ENCODE measurements at places on chromosomes 5 and 9.
A peak's percentile ranks its signal among the peaks of the same experiment; 100 is the strongest.

- DNase-seq = no peak
These were observed 2.2 kb upstream of the ERAP1 start for GRCh38 chr5:96809921-96810320.

DNA sequence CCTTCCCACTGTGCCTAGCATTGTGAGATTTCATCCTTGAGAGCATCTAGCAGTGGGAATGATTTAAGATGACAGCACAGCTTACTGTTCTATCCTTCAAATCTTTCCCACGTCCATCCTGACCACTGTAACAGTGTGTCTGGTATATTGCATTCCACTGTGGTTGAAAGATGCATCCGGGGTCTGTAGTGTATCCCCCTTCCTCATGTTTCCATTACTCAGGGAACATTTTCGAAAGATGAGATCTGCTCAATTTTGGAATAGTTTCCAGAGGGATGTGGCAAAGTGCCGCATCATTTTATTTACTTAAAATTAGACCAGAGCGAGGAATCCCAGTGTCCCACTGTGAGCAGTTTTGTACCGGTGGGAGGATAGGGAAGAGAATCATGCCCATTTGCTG lies 407.1 kb upstream of the PAPPA start:
- DNase-seq = peak; percentile 99

- peak; percentile 20 for DNase-seq
These were observed 71.2 kb downstream of the AK8 start for GRCh38 chr9:132806723-132807421.

DNA sequence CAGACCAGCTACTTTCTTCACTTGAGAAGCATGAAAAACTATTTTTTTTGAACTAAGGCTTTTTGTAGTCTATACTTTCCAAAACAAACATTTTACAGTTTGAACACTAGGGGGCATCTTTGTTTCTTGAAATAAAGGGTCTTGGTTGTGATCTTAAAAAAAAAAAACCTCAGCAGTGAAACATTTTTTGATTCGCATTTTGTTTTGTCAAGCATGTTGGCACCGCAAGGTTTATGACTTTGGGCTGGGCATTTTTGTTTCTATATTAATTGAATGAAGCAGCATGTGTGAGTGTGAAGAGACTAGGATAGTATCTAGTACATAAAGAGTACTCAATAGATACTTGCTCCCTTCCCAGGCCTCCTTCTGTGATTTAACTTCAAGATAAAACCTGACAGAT lies 31.6 kb upstream of the ACOT12 start:
- DNase-seq = peak; percentile 56

DNA sequence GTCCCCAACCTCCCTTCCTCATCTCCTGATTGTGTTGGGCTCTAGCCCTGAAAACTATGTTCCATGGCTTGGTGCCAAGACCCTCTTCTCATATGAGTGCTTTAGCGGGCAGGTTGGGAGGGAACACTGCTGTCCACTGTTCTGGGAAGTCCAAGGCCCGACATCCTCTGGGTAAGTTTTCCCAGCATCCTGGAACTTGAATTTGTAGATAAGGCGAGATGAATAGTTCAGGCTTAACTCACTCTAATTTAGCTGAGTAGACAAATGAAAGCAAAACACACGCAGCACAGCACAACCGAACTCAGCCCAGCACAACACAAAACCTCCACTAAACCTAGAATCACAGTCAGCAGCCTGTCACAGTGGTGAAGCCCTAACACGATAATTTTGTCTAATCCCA lies 95.3 kb upstream of the SLC28A3 start:
- DNase-seq = no peak

GRCh38 chr9:137331929-137332328 lies 29.9 kb upstream of the NRARP start:
- no peak for DNase-seq

DNA sequence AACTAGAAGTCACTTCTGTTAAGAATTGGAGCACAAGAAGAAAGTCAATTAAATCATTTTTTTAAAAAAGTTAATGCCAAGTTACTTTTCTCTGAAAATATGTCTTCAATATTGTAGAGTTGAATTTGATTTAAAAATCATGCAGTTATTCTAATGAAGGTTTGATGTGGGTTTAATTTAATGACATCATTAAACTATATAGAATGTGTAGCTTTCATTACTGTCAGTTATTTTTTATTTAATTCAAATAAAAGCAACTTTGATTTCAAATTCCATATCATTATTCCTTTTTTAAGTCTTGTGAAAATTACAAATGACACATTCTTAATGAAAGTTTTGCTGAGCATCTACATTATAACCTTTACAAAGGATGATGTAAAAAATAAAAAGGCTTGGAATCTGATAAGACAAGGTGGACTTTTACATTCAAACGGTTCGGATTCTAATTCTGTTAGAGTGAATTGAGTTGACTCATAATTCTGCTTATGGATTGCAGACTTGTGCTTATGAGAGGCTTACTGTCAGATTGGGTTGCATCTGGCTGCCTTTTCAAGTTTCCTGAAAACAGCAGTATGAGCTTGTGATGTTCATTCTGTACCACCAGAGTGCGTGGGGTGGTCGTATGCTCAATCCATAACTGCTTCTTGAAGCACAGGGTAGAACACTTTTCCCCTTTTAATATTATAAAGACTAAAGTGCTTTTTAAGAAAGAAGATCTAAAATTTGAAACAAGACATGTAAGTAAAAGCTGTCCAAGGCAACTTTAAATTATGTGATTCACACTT lies 253.0 kb upstream of the ARRDC3 start:
- no peak for DNase-seq

DNA sequence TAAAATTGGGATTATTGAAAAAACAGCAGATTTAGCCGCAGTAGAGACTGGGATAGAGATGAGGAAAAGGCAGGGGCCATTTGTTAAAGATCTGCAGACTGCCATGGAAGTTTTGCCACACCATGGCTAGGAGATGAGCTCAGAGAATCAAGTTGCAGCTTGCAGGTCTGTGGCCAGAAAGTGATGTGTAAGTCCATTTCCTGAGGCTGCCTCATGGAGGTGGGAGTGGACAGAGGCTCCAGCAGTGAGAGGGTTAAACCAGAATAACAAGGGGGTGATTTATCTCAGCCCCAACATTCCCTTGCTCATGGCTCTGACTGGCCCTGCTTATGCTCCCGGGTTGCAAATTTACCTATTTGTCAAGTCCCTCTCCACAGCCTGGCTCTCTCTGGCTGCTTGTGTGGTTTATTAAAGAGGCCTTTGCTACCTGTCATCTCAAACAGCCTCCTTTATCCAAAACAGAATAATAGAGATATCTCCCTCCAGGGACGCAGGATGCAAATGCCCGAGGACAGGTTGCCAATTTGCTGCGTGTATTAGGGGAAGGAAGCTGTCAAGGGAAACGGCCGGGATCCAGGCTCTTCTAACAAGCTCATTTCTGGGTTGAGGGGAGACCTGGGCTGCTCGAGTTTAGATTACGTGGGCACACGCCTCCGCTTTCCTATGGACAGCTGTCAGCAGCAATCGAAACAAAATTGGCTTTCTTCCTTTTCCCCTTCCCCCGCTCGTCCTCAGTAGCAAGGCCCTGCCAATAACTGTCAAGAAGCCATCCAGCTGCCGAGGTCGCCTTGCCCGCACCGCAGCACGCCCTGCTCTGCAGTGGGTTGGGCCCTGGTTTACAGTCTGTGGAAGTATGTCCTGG lies 72.8 kb upstream of the PITX1 start:
- no peak for DNase-seq

GRCh38 chr5:68479524-68479923 lies 264.0 kb downstream of the PIK3R1 start:
- no peak for DNase-seq

DNA sequence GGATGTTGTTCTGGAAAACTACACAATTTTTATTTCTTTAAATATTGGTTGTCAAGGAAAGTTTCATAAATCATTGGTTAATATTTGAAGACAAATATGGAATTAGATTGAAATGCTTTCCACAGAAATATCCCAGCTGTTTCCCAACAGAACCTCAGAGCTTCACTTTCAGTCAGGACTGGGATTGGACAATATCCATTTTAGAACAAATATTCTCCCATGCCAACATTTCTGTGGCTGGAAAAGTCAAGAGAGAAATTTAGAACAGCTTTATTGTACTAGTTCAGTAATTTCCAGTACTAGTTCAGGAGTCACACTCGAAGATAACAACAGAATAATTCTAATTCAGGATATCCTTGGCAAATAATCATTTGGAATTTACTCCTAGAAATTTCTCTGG lies 116.1 kb upstream of the TUT7 start:
- DNase-seq = peak; percentile 65

GRCh38 chr9:91034521-91034920 lies 232.9 kb downstream of the SYK start:
- DNase-seq = no peak

GRCh38 chr5:135206862-135207261 lies 172.8 kb upstream of the PITX1 start:
- DNase-seq = no peak

DNA sequence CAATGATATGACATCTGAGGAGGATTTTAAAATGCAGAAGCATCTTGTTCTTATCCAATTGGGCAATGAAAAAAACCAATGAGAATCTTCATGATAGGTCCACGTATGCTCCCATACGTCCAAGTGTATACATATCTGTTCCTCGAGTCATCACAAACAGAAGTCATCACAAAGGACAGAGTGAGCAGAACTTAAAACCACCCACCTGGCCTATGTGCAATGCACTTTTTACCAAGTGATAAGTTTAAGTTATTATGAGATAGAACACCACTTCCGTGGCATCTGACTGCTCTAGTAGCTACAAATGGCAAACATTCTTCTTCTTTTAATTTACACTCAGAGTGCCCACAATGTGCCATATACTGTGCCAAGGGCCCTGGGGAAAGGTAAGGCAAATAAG lies 82.4 kb downstream of the PPP2R2B start:
- no peak for DNase-seq

DNA sequence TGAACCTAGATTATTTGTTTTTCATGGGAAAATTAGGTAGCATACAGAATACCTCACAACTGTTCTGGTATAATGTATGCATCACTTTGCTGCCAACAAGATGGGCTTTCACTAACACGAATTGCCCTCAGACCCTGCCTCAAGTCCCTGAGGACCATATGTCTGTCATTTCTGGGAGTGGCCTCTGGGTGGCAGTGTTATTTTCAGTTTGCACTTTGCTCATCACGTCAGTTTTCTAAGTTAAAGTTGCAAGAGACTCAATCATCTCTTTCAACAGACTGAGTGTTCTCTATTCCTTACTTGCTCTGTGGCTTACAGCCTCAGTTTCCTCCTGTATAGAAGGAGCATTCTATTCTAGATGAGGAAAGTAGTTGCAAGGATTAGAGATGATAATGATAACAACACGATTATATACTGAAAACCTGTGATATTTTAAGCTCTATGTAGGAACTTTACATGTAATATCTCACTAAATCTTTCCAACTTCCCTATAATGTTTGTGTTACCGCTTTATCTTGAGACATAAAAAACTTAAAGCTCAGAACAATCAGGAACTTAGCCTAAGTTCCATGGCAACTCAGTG lies 55.7 kb downstream of the TSSK1B start:
- DNase-seq = peak; percentile 56

DNA sequence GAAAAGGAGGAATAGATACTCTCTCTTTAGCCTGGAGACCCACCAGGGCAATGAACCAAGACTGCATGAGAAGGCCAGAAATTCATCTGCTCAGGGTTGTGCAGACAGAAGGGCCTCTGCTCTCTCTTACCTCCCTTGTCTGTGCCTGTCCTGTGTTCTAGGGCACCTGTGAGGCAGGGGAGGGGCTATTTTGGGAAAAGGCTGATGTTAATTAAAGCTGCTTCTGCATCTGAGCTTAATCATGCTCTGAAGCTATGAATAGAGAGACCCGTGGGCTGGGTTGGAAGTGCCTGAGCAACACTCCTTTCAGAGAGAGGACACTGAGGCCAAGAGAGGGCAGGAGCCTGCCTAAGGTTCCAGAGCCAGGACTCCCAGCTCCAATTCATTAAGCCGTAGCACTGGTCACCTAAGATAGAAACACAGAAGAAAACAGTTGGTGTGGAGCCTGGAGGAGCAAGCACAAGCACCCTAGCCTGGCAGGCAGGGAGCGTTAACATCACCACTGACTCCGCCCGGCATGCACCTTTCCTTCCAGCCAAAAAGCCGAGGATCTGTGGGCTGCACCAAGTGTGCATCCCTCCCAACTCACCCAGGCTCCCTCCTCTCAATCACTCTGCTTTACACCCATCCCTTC lies 31.4 kb upstream of the STING1 start:
- DNase-seq = no peak

DNA sequence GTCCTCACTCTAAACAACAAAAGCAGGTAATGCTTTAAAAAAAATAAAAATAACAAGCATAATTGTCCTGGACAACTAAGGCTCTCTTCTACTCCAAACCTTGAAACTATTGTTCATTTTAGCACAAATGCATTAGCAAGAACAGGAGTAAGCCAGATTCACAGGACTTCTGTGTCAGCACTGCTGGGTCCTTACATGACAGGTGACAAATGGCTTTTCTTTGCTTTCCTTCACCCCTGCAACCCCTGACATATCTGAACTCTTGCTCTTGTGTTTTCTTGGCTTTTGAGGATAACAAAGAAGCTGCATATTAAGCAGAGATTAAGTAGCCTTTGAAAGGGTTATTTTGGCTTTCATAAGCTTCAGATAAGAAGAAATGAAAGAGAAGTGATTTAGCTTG lies 71.1 kb downstream of the ZNF474 start:
- no peak for DNase-seq

- peak; percentile 31 for DNase-seq
These were observed 509.7 kb downstream of the PSAT1 start for GRCh38 chr9:78806492-78807160.

GRCh38 chr5:169796731-169797130 lies 159.7 kb downstream of the DOCK2 start:
- no peak for DNase-seq

- DNase-seq = peak; percentile 85
These were observed 42.0 kb downstream of the CSF1R start for GRCh38 chr5:150044329-150044681.

DNA sequence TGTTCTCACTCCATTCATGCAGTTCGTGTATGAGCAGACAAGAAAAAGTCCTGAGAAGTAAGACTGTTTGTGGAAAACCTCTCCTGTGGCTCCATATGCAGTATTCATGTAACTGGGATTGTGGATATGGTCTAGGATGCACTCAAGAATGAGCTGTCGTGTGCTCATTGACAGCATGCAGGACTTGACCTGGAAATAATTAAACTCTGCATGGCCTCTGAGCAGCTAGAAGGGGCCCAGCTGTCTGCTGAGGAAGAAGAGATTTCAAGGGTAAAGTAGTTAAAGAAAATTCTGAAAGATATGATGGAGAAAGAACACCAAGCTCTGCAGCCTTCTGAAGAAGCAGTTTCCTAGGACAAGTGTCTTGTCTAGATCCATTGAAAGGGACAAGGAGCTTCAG lies 89.4 kb downstream of the KCTD16 start:
- no peak for DNase-seq

- peak; percentile 55 for DNase-seq
These were observed 16.0 kb upstream of the ACOT12 start for GRCh38 chr5:81409896-81410295.

GRCh38 chr9:32705059-32705458 lies 69.6 kb upstream of the TAF1L start:
- peak; percentile 22 for DNase-seq
